ENCODE measurements at places on chromosomes 12 and 14.

GRCh38 chr12:109892748-109893147, 7.3 kb upstream of the TCHP start:
- no peak for DNase-seq

DNA sequence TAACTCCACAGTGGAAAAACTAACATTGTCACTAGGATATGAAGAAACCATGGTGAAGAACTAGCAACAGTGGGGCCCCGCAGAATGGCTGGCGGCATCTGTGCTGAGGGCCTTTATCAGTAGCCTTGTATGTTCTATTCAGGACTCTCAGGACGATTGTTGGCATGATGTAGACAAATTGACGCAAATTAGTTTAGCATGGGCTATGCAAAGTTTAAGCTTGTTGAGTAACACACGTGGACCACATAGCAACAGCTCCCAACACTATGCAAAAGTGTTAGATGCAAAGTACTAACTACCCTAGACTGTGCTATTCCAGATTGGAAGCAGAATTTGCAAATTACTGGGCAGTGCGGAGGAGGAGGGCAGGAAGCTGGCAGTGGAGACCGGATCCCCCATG, 38.2 kb upstream of the TMEM263 start:
- no peak for DNase-seq

DNA sequence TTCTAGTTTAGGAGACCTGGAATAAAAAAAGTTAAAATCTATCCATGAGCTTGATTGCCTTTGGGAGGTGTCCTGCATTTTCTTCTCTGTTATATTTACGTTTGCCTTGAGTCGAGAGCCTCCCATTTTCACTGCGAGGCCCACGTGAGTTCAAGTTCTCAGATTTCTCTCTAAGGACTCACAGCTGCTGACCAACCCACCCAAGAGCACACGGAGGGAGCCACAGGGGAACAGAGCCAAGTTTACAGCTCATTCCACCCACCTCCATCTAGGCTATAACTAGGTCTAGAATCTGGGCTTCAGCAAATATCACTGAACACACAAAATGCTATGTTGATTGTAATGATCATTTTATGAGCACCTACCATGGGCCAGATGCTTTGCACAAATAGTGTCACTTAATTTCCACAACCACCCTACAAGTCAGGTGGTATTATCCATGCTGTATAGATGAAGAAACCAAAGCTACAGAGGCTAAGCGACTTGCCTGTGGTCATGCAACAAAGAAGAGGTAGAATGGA, 16.7 kb downstream of the ALDH1L2 start:
- no peak for DNase-seq

GRCh38 chr14:81001447-81001846, 46.0 kb downstream of the TSHR start:
- DNase-seq, result no peak
